CD4-positive, alpha-beta T cell treated with Interleukin-21 for 1 hour (primary cell): ENCODE measurements at places on chromosomes 6 and 20.
A peak's percentile ranks its signal among the peaks of the same experiment; 100 is the strongest.

GRCh38 chr6:14466278-14466677, 348.7 kb downstream of the CD83 start:
- no peak for DNase-seq

- no peak for DNase-seq
These were observed 421.3 kb upstream of the BTBD3 start for GRCh38 chr20:11496380-11496779.

DNA sequence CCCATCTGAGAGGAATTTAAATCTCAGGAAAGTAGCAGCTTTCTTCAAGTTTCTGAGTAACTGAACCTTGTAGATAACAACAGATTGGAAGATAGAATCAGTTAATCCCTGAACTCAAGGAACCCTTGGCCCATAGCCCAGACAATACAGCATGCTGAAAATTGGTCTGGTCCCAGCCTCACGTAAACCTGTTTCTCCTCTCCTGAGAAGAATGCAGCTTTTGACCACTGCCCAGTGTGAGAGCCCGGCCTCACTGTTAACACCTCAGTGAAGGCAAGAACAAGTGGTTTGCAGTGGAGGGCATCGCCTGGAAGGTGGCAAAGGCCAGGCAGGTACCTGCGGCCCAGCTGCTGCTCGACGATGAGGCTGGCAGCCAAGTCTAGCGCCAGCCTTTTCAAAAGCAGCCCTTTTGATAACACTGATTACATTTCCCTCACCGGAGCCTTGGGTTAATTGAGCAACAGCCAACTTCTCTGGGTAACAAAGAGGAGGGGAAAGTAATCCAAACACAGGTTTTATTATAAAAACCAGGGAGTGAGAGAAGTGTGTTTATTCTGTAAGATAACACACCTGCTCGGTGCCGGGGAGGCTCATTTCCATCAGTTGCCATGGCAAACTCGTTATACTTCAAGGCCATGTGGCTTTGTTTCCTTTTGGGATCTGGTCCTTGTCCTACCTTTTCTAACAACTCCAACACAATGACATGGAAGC, 54.0 kb downstream of the TRAF3IP2 start:
- no peak for DNase-seq

DNA sequence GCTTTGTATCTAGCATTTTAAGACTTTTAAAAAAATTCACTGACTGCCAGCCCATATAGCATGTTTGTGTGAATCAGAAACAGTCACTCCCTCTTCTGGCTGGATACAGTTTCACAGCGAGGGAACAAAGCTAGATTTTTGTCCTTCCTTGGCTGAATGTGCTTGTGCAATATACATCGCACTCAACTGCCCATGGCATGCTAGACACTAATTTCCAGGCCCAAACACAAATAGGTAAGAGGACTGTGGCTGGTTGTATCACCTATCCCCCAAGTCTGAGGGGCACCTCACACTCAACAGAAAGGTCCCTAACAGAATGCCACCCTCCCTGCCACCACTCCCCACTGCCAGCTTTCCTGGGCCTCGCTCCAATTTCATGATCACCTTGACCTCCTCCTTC, 16.2 kb upstream of the BLCAP start:
- DNase-seq = no peak

DNA sequence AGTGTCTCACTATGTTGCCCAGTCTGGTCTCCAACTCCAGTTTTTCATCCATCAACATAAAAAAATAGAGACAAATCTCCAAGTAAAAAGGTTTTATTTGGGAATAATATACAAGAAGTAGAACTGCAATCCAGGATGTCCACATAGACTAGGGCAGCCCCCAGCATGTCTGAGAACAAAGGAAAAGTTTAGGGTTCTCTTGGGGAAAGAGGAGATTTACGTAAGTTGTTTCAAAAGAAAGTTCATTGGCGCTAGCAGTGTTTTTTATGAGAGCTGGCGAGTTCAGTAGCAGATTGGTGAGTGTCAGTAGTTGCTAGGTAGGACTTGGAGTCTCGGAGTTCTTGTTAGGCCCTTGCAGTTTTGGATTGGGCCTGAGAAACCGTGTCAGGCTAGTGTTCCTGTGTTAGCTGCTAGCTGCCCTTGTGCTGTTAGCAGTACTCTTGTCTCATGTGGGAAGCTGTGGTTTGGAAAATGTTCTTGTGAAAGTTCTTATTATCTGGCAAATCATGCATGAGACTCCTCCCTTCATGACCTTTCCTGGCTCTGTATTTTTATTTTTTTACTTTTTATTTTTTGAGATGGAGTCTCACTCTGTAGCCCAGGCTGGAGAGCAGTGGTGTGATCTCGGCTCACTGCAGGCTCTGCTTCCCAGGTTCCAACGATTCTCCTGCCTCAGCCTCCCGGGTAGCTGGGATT, 24.7 kb downstream of the TTLL9 start:
- DNase-seq = peak; percentile 48

DNA sequence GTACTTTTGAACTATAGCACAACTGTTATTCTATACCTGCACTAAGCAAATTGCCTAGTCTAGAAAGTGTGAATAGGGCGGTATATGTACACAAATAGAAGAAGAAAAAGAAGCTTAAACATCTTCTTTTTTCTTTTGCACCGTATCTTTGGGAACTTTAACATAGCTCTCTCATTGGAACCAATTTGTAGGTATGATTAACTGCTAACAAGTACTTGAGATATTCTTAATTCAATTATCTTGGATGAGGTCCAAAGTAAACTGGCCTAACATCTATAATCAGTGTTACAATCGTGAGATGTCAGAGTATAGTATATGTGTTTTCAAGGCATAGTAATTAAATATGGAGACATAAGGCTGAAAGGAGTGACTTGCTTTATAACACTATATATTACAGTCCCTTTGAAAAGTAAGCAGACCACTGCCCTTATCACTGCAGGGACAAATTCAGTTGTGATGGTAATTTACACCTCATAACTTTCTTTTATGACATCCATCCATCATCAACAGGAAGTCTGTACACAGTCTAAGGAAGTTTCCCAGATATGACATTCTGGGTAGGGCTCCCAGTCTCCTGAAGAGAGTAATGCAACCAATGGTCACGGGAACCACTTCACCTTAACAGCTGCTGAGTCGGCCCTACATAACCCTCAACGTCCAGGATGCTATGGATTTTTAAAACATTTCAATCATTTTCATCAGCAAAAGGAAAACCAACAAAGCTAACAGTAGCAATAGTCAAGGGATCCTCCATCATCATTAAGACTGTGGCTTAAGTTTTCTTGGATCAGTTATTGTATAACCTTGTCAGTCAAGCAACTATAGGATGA, 37.6 kb downstream of the NKAIN2 start:
- no peak for DNase-seq
